ENCODE measurements at places on chromosomes 2 and 18.
A peak's percentile ranks its signal among the peaks of the same experiment; 100 is the strongest.

DNA sequence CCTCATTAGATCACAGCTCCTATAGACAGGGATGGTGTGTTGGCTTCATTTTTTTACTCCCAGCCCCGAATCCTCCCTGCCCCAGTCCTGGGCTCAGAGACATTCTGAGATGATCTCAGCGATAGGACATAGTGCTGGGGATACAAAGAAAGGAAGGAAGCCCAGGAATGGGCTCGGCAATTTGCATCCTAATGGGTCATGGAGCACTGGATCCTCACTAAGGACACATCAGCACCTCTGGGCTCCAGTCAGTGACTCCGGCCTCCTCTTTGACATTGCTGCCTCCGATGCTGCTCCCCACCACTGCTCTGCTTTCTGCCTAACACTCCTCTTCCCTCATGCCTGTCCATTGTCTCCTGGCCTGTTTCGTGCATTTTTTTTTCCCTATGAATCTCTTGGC lies 489.1 kb downstream of the STK39 start:
- DNase-seq = no peak

GRCh38 chr2:160394153-160394552 lies 99.5 kb downstream of the RBMS1 start:
- no peak for DNase-seq

DNA sequence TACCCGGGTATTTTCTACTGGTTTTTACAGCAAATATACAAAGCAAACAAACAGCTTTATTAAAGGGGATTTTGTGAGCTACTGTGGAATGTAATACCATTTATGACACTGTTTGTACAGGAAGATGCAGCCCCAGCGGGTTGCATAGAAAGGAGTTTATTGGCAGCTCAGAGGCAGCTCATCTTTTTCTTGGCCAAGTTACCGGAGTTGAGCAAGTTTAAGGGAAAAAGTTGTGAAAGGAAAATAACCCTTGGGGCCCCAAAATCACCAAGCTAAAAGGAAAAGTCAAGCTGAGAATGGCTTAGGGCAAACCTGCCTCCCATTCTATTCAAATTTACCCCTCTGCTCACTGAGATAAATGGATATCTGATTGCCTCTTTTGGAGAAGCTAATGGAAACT lies 60.8 kb downstream of the MOB4 start:
- DNase-seq = no peak

DNA sequence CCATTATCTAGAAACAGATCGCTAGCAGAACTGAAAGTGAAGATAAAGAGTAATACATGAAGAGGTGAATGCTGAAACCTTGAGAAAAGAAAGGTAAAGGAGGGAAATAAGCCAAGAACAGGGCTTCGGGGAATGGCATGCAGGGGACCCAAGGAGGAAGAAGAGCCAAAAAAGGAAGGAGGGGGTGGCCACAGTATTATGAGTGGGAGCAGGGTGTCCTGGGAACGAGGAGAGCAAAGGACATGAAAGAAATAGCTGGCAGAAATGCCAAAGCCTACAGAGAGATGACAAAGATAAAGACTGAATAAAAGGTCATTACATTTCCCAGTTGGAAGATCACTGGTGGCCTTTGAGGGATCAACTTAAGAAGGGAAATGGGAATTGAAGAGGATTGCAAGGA lies 82.9 kb downstream of the ACTR3 start:
- no peak for DNase-seq

- DNase-seq = peak; percentile 33
Measured at GRCh38 chr2:26169681-26170414, 3.0 kb upstream of the GAREM2 start.

DNA sequence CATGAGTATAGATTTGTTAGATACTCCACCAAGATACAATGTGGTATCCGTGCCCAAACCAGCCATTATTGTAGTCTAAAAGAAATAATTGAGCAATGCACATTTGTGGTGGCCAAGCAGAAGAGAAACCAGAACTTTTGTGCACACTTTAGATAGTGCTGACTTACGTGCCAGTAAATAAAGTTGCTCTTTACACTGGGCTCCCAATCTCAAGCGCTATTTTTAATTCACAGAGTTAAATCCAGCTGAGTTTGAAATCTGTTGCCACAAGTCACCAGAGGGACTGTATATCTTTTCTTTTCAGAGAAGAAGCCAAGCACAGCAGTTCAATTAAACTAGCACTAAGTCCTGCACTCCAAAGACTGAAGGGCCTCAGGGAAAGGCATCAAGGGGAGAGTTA lies 680.4 kb downstream of the TDRD15 start:
- no peak for DNase-seq

- DNase-seq = peak; percentile 19
Measured at GRCh38 chr2:98907966-98908905, 27.8 kb downstream of the CRACDL start.

GRCh38 chr18:12721495-12722275 lies 18.8 kb downstream of the PSMG2 start:
- no peak for DNase-seq

GRCh38 chr2:17302281-17302680 lies 216.0 kb downstream of the RAD51AP2 start:
- DNase-seq = no peak

- DNase-seq = no peak
Measured at GRCh38 chr2:206804326-206804725, 38.9 kb downstream of the FASTKD2 start.

DNA sequence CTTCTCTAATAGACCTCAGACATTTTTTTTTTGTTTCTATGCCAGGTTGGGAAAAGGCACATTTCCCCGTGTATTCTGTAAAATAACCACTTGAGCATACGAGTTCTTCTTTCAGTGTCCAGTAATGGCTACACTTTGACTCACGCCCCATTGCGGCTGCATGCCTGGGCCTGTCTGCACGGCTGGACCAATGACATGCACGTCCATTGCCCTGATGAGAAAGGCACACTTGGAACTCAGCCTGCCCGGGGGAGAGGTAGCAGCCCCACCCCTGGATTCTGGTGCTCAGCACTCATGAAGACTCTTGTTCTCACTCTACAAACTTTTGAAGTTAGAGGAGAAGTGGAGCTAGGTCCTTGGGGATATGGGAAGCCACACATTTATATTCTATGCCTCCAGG lies 5.8 kb downstream of the PCARE start:
- no peak for DNase-seq

DNA sequence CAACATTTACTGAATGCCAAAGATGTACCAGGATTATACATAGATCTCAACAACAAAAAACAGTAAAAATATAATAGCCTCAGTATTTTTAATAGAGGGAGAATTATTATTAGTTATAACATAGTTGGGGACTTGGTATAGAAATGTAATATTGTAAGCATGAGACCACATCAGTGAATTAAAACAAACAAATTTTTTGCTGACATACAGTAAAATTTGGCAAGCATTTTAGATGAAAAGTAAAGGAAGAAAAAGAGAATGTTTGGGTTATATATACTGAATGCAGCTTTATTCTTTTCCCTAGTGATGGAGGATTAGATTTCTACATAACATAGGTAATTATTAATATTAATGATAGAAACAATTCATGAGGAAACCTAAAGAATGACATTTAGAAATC lies 10.9 kb downstream of the CPS1 start:
- DNase-seq = no peak

DNA sequence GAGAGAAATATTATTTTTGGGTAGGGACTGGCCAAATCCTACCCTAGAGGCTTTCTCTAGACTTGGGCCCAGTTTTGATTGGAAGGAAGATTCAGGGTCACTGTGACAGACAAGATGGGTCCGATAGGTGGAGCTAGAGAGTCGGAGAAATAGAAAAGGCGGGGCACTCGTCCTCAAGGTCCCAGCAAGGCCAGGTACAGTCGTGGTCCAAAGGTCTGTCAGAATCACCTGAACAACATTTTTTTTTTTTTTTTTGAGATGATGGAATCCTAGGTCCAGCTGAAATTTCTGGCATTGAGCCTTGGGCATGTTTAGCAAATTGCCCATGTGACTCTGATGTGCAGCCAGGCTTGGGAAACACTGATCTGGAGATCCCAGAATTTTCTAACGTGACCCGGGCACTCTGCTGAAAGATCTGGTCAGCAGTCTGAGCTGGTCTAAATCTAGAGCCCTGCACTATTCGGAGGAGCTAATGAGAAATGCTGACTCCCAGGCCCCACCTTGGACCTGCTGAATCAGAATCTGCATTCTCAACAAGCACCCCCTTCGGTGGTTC lies 23.0 kb upstream of the NTSR2 start:
- no peak for DNase-seq

GRCh38 chr2:225425284-225425683 lies 25.8 kb downstream of the NYAP2 start:
- no peak for DNase-seq

- no peak for DNase-seq
Measured at GRCh38 chr2:40450066-40450795, 1.7 kb downstream of the SLC8A1 start.

GRCh38 chr18:27616324-27616723 lies 431.2 kb upstream of the CHST9 start:
- no peak for DNase-seq

DNA sequence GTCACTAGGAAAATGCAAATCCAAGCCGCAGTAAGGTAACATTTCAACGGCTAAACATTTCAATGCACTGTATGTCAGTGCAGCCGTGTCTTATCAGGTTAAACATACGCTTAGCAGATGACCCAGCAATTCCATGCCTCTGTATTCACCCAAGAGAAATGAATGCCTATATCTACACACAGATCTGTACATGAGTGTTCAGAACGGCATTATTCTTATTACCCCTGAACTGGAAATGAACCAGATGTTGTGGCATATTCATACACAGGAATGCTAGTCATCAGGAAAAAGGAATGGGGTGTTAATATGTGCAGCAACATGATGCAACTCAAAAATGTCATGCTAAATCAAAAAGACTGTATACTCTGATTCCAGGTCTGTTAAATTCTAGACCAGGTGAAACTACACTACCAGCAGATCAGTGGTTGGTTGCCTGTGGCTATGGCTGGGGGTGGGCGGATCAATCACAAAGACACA lies 80.4 kb upstream of the RPL31 start:
- no peak for DNase-seq

- no peak for DNase-seq
Measured at GRCh38 chr2:61726456-61727209, 127.2 kb downstream of the FAM161A start.

- no peak for DNase-seq
Measured at GRCh38 chr2:36704475-36705150, 8.1 kb downstream of the VIT start.

DNA sequence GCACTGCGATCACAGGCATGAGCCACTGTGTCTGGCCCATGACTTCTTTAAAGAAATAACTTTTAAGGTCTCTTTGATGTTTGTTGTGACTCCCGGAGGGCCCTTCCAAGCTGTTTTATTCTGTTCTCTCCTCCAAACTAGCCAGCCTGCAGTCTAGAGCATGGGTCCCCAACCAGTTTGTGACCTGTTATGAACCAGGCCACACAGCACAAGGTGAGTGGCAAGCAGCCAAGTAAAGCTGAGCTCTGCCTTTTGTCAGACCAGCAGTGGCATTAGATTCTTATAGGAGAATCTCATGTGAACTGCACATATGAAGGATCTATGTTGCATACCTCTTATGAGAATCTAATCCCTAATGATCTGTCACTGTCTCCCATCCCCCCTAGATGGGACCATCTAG lies 223.9 kb upstream of the RGPD4 start:
- no peak for DNase-seq

GRCh38 chr2:105969552-105969951 lies 224.5 kb downstream of the UXS1 start:
- DNase-seq = no peak

DNA sequence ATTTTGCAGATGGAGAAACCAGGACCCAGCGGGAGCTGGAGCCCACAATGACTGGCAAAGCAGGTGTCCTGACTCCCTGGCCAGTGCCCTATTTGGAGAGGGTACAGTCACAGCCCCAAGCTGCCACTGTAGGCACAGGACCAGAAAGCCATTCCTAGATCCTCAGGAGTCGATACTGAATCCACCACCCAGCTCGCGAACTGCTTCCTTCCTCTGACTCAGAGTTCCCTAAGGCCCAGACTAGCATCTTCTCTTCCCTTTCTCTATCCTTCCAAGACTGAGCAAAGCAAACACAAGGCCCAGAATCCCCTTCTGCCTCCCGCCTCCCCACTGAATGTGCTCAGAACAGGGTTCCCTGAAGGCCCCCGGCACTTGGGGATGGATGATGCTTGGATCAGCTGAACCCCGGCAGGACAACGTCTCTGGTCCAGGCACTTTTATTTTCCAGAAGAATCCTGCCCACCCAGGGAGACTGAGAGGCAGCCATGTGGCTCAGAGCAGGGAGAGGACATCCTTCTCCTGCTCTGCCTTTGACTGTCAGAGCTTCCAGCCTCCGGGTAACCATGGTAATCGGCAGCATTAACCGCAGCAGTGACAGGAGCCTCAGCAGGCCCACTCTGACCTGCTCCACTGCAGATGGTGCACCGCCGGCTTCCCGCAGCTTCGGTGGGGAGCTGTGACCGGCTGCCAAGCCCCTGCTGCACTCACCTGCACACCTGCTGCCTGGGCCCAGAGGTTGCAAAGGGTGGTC lies 34.8 kb upstream of the KLHL29 start:
- DNase-seq = no peak

- no peak for DNase-seq
Measured at GRCh38 chr2:120251880-120252224, 800 bp upstream of the RALB start.

DNA sequence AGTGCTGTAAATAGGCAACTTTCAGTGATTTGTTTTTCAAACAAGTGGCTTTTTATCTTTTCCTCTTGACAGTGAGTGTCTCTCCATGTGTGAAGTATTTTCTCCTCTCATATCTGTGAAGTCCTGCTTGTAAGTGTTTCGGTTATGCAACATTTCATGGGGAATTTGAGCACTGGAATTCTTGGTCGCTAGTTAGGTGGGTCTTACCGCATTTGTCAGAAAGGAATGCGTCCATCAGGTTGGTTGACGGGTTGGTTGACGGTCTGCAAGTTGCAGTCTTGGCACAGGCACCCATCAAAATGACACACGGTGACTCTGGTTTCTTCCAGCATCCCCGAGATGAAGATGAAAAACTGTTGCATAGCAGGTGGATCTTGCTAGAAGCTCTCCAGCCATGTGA lies 109.8 kb downstream of the AGAP1 start:
- no peak for DNase-seq

DNA sequence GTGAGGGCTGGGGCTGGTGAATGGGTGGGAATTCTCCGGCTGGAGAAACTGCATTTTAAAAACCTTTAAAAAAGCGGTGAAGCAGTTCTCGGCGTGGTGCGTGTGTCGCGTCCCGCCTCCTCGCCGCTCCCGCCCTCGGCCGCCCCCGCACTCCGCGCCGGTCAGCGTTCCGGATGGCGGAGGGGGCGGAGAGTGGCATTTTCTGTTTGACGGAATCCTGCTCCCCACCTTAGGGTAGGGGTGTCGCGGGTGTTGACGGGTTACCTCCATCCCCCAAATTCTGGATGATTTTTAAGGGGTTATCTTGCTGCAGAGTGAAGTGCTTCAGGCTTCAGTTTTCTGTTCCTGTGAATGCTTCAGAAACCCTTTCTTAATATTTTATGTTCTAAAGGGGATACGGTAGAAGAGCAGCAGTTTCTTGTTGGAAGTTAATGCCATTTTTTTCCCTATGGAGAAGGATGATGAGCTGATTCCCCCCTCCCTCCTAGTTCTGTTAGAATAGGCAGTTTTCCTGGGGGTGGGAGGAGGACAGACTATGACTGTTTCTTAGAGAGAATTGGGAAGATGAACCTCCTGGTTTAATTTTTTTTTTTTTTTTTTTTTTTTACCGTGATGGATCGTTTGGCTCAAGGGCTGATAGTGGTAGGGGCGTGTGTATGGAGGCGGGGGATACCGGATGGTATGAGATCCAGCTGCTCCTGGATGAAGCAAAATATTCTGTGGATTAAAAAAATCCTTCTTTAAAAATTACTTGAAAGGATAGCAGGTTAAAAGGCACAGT lies 756 bp downstream of the ABI2 start:
- DNase-seq = peak; percentile 74

- DNase-seq = no peak
Measured at GRCh38 chr2:164015328-164016123, 279.7 kb upstream of the FIGN start.
